HS-27A (cell line): ENCODE measurements at places on chromosomes 3 and 15.

- no peak for DNase-seq
Observed at GRCh38 chr15:98650417-98651035, 2.2 kb downstream of the IGF1R start.

DNA sequence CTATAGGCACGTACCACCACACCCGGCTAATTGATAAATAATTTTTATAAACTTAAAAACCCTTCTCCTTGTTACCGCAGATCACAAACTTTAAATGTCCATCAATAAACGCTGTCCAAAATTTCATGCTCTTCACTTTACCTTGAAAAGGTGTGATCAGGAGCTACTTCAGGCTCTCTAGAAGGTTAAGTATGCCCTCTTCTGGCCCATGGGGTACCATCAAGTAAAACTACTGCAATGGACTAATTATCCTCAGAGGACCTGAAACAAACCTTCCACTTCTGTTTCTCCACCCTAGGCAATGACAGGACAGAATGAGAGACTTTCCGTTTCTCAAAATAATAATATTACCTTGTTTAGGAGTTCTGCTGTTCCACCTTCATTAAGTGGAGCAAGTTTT lies 9.2 kb downstream of the LZTFL1 start:
- no peak for DNase-seq

GRCh38 chr3:124657138-124657537 lies 73.1 kb upstream of the UMPS start:
- DNase-seq = no peak

DNA sequence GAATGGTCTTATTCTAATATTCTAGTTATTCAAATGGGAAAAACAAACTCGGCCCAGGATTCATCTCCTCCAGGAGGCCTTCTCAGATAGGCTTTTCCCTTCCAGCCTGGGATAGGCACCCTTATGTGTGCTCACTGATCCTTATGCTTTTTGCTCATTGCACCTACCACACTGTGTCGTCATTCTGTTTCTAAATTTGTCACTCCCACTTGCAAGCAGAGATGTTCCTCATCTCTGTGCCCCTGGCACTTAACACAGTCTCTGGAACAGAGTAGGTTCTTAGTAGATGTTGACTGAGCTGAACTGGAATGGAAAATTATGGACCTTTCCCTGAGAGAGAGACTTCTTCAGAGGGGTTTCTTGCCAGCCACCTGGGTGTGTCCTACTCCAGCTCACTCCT lies 18.7 kb upstream of the SPG11 start:
- no peak for DNase-seq

DNA sequence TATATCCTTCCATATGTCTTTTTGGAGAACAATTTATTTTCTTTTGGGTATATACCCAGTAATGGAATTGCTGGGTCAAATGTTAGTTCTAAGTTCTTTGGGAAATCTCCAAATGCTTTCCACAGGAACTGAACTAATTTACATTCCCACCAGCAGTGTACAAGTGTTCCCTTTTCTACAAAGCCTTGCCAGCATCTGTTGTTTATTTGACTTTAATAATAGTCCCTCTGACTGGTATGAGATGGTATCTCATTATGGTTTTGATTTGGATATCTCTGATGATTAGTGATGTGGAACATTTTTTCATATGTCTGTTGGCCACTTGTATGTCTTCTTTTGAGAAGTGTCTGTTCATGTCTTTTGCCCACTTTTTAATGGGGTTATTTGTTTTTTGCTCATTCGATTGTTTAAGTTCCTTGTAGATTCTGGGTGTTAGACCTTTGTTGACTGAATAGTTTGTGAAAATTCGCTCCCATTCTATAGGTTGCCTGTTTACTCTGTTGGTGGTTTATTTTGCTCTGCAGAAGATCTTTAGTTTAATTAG lies 48.4 kb downstream of the TMEM45A start:
- DNase-seq = no peak

GRCh38 chr3:45995236-45996192 lies at the start of gene FYCO1:
Gene FYCO1 (minus strand): TSS chr3:45995824. CDS start chr3:45984910, 10,914 bp downstream.
- peak; percentile 68 for DNase-seq

- no peak for DNase-seq
Observed at GRCh38 chr3:109195815-109196214, 59.3 kb downstream of the C3orf85 start.

GRCh38 chr3:159805411-159805772 lies 183.2 kb upstream of the IL12A start:
- DNase-seq = no peak

DNA sequence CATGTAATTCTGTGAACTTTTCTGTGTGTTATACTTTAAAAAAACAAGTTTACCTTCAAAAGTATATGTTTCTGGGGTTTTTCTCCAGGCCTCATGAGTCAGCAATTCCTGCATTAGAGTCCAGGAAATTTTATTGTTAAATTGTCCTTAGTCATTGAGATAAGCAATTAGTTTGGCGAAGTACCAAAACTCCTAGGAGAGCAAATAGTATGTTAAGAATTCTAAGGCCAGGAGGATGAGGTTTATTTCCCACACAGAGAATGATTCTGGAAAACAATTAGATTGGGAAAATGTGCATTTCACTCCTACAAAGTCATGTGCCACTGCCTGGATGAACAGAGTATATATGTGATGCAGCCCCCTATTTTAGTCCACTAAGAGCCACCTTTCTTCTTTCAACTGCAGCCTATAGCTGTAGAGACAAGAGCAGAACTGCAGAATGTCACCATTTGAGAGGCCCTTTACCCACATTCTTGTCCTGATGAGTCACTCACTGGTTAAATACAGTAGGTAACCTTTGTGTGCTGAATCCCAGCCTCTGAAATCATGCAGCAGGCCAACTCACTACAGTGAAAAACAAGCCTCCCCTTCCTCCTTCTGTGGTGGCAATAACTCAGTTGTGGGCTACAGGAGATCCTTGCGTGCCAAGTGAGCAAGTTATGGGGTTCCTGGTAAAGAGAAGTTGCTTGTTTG lies 452.8 kb upstream of the THBS1 start:
- peak; percentile 95 for DNase-seq

- DNase-seq = no peak
Observed at GRCh38 chr3:20039466-20039764, 831 bp upstream of the KAT2B start.

DNA sequence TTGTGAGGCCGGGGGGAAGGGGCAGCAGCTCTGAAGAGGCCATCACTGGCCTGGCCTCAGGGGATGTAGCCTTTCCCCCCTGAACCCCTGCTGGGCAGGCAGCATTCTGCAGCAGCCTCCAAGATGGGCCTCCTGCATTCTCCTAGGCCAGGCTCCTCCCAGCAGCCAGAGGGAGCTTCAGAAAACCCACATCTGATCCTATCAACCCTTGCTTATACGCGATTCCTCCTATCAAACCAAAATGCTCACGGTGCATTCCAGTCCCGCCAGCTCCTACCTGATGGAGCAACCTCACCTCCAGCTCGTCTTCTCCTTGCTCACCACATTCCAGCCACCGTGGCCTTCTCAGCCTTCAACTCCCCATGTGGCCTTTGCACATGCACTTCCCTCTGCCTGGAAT lies 85.7 kb downstream of the MEGF11 start:
- DNase-seq = no peak

DNA sequence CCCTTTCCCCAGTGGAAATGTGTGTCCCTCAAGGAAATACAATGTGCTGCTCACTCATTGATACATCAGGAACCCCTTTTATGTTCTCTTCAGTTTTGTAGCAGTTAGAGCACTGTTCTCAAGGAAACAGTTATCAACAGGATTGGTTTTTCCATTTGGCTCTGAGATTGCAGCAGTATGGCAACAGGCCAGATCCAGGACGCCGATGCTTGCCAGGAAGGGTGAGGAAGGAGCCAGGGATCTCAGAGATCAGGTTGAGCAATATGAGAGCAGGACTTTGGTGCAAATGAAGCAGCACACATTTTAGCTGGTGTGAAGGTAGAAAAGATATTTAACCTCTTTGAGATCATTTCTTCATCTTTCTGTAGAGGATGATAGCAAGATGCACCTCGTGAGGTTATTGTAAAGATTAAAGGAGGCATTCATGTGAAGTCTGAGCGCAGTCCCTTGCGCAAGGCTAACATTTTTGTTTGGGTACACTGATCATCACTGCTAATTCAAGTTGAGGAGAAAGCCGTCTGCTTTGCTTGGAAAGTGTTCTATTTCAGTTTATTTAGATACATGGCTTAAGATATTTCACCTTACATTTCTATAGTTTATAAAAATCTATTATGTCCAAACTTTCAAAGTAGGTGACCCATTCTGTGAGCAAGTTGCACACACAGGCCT lies 68.5 kb downstream of the KCNH8 start:
- DNase-seq = no peak

DNA sequence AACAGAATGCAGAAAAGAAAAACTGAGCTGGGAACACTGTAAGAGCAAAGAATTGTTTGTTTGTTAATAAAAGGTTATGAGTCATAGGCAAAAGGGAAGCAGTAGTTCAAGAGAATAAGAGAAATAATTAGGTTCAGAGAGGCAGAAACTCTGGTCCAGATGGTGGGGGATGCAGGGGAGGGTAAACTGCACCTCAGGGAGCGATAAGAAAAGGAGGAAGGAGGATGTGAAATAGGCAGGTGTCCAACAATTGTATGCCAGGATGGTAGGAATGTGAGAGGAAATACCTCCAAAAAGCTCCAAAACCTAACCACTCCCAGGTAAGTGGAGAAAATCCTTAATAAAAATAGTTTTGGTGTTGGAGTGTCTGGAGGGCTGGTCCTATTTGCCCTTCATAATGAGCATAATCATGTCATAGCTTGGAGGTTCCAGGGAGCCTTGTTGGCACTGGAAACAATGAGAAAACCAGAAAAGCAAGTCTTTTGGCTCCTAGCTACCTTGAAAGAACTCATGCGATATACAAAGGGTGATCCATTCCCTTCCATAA lies 405.4 kb upstream of the TBL1XR1 start:
- DNase-seq = no peak

GRCh38 chr3:97291901-97292300 lies 472.7 kb upstream of the ARL6 start:
- no peak for DNase-seq

DNA sequence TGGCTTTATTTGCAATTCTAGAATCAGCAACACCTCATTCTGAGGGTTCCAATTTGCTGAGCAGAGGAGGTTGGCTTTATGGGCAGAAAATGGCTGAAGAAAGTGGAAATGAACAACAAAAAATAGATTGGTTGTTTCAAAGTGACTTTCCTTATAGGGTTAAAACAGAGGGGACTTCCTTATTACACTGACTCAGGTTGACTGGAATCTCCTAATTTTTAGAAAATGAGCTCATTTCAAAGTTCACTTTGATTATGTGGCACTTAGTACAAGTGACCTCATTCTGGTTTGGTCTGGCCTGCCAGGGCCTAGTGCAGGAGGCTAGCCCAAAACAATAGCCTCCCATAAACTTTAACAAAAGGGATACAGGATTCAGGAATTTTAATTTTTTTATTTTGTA lies 41.4 kb downstream of the NFKBIZ start:
- peak; percentile 53 for DNase-seq

GRCh38 chr3:183833516-183833915 lies 8.1 kb upstream of the MAP6D1 start:
- DNase-seq = no peak
